ENCODE measurements at places on chromosomes 6 and 20.
A peak's percentile ranks its signal among the peaks of the same experiment; 100 is the strongest.

- no peak for DNase-seq
Measured at GRCh38 chr6:43977404-43978111, 149.7 kb downstream of the MRPL14 start.

GRCh38 chr6:83188501-83188900, 4.6 kb downstream of the PGM3 start:
- no peak for DNase-seq

DNA sequence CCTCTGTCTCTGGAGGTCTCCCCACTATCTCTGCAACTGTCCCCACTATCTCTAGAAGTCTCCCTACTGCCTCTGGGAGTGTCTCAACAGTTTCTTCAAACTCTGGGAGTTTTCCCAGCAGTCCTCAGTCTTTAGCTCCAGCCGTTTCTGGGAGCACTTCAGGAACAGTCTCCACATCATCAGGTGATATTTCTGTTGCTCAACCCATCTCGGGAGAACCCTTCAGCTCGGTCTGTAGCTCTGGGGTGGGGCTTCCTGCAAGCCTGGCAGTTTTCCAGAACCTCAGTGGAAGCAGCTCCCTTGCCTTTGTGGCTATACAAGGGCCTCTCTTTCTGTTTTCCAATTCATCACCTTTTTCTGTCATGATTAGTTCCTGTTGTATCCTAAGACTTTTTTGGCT, 3.0 kb upstream of the SFTA2 start:
- peak; percentile 53 for DNase-seq

- peak; percentile 19 for DNase-seq
Measured at GRCh38 chr20:7742479-7742878, 197.8 kb downstream of the HAO1 start.

GRCh38 chr6:14658886-14659561, 541.5 kb downstream of the CD83 start:
- no peak for DNase-seq

GRCh38 chr6:52389264-52389625, 27.3 kb downstream of the PAQR8 start:
- DNase-seq, result no peak

GRCh38 chr6:116060572-116061283, at the start of gene FRK:
FRK (minus strand) TSS chr6:116060891; CDS start chr6:116060311, 580 bp downstream.
- DNase-seq, result peak; percentile 79

DNA sequence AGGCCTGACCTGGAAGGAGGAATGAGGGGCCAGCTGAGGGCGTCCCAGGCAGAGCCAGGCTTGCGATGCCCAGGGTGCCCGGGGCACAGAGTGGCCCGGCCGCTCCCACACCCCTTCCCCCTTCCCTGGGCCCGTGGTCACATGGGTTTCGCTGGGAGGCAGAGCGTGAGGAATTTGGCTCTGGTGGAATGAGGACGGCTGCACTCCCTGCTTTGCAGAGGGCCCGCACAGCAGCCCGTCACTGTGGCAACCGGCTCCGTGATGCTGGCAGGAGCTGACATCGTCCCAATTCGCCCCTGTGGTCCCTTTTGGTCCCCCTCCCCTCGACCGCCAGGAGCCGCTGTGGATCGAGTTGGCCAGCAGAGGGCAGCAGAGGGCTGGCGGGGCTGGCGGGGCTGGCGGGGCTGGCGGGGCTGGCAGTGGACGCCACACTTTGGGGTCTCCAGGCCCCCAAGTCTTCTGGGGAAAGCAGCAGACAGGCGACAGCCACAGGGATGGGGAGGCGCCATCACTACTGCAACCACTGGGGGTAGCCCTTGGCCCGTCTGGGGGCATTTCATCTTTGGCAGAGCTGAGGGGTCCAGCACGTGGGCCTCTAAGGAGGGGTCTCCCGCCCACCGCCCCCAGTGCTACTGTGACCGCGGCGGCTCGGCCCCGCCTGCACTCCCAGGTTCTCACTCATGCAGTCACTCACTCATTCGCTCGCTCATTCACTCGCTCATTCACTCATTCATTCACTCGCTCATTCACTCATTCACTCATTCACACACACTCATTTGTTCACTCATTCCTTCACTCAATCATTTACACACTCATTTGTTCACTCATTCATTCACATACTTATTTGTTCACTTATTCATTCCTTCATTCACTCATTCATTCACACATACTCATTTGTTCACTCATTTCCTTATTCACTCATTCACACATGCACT, 49.7 kb upstream of the BHLHE23 start:
- DNase-seq, result no peak

- no peak for DNase-seq
Measured at GRCh38 chr6:30951907-30952469, 11.2 kb downstream of the MUCL3 start.

DNA sequence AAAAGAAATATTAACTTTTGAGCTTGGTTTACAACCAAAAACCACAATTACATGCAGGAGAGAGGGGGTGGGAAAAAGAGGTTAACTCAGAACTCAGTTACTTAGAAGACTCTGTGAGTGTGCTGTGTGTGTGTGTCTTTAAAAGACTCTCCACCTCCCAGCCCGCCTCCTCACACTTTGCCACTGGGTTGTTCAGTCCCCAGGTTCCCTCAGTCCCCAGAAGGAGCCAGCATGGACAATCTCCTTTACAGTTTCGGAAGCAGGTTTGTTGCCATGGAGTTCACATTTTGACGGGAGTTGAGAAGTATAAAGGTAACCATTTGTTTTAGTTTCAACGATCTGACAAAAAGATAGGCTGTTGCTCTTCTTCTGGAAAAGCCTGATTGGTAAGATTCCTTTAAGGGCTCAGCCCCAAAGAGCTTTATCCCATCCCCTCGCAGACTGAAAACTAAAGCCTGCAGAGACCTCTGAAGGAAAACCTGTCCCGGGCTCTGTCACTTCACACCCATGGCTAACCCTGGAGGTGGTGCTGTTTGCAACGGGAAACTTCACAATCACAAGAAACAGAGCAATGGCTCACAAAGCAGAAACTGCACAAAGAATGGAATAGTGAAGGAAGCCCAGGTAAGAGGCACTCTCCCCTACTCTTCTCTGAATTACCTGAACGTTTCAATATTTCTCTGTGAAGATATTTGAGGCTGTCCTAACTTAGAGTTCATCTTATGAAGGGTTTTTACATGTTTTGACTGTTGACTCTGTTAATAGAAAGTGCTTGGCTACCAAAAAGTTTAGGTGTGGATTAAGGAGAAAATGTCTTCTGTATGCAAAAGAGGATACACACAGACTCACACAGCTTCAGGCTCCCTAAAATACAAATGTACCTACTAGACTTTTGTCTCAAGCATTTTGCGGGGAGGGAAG, at the start of gene SPTLC3:
TSS of gene SPTLC3 (plus strand) at position 212 of the 921 bp plus-strand sequence. CDS start at position 508, 296 bp downstream.
- DNase-seq, result no peak

DNA sequence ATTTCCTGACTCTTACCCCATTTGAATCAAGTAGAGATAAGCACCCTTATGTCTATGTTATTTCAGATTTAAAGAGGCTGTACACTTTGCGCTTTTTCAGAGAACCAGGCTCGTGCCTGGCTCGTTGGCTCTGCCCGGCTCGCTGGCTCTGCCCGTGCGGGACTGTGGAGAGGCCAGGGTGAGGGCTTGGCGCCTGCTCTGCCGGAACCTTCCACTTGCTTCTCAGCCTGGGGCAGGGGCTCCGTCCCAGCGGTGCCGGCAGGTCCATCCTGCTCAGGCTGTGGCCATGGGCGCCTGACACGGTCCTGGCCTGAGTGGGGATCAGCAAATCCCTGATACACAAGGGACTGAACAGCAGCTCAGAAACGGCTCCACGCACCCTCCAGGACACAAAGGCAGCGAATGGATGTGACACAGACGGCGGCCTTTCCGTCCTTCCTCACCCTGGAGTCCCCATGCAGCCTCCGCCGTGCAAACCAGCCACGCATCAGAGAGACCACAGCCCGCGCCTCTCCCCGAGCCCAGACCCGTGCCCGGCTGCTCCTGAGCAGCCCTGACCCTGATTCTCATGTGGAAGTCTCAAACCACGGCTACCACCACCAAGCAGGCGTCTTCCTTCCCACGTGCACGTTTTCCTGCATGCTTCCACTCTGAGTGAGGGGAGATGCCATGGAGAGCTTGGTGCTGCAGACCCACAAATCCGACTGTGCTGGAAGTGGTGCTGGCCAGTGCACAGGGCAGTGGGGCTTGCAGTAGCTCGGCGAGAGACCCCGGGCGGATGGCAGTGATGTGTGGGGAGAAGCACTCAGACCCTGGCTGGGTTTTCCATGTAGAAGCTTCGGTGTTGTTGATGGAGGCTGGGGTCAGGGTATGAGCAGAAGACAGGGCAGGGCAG, 233.9 kb downstream of the ERMARD start:
- no peak for DNase-seq

GRCh38 chr6:143684486-143684885, 6.7 kb downstream of the PHACTR2 start:
- DNase-seq, result no peak

DNA sequence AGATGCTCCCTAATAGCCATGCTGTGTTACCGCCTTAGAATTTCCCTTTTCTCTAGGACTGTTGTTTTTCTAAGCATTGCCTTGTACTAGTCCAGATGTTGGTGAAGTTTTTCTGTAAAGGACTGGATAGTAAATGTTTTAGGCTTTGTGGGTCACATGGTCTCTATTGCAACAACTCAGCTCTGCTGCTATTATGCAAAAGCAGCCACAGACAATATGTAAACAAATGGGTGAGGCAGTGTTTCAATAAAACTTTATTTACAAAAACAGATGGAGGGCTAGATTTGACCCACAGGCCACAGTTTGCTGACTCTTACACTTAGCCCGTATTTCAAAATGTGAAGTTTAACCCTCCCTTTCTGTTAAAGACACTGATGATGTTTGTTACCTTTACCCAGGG, 207.6 kb upstream of the MYLIP start:
- DNase-seq, result no peak

DNA sequence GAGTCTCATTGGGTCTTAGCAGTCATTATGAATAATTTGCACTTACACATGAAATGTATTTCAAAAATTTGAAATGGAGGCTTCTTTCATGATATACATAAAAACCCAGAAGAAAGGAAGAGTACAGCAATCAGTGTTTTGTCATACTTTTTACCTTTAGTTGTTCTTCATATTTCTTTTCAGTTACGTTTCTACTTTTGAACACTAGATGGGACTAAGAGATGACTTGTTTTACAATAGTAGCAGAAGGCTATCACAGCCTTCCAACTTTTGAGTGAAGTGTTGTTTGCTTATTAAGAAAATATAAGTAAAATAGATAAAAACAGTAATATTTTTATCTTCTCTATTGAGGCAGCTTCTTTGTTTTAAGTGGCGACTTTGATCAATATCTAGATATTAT, 58.1 kb downstream of the L3MBTL3 start:
- DNase-seq, result no peak

DNA sequence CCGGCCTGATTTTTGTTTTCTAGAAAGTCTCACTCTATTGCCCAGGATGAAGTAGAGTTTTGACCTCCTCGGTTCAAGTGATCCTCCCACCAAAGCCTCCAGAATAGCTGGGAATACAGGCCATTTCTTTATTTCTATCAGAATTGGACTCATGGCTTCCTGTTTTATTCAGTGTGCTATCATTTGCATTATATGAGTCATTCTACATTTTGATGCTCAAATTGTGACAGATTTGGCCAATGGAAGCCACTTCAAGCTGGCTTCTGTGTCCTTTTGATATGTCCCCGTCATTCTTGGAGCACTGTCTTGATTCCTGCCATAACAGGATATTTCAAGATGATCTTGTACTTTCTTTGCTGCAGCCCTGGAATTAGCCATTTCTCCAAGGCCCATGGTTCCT, 75.1 kb downstream of the CNBD2 start:
- no peak for DNase-seq

GRCh38 chr6:21965016-21965415, 331.8 kb downstream of the PRL start:
- no peak for DNase-seq

GRCh38 chr6:112251171-112251875, 3.0 kb downstream of the LAMA4 start:
- DNase-seq, result no peak

DNA sequence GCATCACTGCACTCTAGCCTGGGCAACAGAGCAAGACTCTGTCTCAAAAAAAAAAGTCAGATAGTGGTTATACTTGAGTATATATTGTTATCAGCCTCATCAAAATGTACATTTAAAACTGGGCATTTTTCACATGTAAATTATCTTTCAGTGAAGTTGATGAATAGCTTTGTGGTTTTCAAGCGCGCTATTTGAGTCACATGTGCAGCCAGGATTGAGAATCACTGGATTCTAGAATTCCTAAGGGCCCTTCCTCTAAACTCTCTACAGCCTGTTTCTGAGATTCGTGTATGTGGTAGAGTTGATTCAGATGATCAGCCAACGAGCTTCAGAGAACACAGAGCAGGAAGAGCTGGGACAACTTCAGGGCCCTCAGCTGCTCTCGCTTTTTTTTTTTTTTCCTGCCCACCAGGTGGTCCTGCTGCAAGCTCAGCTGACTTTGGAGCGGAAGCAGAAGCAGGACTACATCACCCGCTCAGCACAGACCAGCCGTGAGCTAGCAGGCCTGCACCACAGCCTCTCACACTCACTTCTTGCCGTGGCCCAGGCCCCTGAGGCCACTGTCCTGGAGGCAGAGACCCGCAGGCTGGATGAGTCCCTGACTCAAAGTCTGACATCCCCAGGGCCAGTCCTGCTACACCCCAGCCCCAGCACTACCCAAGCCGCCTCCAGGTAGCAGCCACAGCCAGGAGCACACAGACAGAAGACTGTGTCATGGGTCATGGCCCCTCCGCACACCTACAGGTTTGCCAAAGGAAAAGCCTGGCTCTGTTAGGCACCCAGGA, 18.3 kb downstream of the C20orf173 start:
- DNase-seq, result no peak

- no peak for DNase-seq
Measured at GRCh38 chr6:144641286-144641685, 356.2 kb downstream of the UTRN start.

- no peak for DNase-seq
Measured at GRCh38 chr6:79066330-79066729, 11.7 kb downstream of the PHIP start.

GRCh38 chr6:138765896-138766655, 7.5 kb upstream of the CCDC28A start:
- peak; percentile 15 for DNase-seq

Measured in DMS153 (cell line).